Stimulated activated CD4-positive, alpha-beta T cell treated with anti-CD3 and anti-CD28 coated beads, Interleukin-12 subunit alpha, Interleukin-12 subunit beta, amount 100 ng/mL, for 24 hours (primary cell): ENCODE measurements at places on chromosomes 11 and 22.

DNA sequence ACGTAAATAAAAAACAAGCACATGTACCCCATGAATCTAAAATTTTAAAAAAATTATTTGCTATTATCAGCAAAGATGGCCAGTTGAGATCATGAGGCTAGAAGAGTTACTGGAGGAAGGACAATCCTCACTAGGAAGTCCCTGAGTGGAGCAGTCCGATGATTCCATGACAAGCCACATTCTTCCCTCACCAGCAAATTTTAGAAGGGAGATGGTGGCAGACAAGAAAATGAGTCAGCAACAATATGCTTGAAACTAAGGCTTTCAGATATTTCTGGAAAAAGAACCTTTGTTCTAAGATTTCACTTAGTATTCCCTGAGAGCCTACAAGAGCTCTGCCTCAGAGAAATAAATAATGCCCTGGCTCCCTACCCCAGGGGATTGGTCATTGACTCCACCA, 34.9 kb downstream of the P4HA3 start:
- no peak for DNase-seq

DNA sequence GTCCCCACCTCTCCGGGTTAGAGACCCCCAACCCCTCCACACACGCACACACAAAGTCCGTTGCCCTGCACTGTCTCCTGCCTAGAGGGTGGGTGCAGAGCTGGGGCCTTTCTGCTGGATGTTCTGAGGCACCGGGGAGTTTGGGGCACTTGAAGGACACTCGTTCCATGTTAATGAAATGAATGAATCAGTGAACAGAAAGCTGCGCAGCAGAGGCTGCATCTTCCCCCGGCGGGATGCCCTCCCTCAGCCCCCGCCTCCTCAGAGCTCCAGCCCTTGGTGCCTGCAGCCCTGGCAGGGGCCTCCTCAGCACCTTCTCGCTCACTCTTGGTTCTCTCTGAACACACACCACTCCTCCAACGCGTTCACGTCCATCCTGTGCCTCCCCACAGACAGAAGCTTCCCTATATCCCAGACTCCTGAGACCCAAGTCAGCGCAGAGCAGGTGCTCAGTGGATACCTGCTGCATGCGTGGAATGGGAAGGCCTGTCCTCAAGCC, 611.9 kb downstream of the TBC1D22A start:
- no peak for DNase-seq

GRCh38 chr11:124799348-124800225, 619 bp downstream of the MSANTD2 start:
- peak; percentile 10 for DNase-seq

DNA sequence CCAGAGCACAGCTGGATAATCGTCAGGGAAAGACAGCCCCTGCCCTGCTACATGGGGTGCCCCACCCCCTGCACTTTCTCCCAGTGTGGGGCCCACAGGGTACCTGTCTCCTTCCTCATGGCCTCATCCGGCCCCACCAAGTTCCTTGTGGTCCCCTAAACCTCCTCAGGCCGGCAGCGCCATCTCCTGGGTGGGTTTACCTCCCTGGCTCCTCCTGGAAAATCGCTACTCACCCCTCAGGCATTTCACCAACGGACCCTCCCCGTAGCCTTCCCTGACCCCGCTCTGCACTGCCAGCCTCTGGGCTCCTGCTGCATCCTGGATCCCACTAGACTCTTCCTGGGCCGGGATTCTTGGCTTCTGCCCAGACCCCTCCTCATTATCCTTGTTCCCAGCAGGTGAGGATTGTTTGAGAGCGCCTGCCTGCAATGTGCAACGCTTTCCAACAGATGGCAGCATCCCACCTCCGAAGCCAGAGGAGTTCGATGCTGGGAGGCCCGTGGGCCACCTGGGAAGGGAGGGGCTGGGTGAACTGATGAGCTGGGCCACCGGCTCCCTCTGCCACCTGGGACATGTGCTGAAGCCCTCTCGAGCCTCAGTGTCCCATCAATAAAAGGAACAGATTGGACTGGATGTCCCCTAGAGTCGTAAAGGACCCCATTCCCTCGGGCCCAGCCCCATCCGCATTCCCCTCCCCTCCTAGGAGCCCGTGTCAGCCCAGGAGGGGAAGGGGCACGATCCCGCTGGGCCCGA, 44.2 kb upstream of the TTLL12 start:
- peak; percentile 58 for DNase-seq

DNA sequence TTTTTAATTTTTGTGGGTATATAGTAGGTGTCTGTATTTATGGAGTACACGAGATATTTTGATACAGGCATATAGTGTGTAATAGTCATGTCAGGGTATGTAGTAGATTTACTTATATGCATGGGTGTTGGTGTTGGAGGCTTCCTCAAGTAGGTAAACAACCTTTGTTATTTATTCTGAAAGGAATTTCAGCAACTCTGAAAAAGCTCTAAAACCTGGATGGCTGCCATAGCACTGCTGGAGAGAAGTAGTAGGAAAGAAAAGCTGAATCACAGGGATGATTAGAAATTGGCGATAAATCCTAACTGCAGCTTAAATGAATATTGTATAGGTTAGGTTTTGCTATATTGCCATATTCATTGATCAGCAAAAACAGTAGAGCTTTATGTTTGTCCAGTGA, 44.4 kb upstream of the ST14 start:
- no peak for DNase-seq

DNA sequence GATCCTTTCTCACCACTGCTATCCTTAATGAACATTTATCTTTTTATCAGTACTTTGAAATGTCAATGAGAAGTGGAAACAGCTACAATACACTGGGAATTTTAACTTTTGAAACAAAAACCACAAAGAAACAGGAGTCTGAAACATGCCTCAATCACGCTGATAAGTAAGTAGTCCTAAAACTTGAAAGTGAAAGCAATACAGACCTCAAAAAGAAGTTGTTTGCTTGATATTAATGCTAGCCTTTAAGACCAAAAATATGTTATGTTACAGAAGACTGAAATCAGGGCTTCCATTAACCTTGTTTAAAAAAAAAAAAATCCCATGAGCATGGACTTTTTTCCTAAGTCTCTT, 21.3 kb downstream of the PHF21A start:
- no peak for DNase-seq

DNA sequence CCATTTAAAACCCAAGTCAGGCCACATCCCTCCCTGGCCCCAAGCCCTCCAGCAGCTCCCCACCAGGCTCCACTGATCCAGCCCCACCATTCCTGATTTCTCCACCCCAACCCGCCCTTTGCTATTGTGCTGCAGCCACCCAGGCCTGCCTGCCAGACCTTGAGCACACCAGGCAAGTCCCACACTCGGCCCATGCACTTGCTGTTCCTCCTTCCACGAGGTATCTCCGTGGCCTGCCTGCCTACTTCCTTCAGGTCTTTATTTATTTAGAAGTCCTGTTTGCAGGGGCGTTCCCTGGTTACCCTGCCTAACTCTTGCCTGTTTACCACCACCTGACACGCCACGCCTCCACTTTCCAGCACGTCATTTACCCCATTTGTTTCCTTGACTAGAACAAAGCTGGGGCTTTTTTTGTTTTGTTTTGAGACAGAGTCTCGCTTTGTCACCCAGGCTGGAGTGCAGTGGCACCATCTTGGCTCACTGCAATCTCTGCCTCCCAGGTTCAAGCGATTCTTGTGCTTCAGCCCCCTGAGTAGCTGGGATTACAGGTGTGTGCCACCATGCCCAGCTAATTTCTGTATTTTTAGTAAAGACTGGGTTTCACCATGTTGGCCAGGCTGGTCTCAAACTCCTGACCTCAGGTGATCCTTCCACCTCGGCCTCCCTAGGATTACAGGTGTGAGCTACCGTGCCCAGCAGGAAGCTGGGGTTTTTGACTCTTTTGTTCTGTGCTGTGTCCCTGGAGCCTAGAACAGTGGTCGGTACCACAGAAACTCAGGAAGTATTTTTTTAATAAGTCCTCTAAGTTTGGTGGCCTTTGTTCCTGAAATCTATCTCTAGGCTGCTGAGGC, 6.7 kb downstream of the CENPM start:
- DNase-seq, result peak; percentile 89

GRCh38 chr11:126790550-126791081, 210.0 kb downstream of the KIRREL3 start:
- DNase-seq, result no peak

- no peak for DNase-seq
Measured at GRCh38 chr11:130636722-130637464, 188.4 kb downstream of the ADAMTS15 start.

DNA sequence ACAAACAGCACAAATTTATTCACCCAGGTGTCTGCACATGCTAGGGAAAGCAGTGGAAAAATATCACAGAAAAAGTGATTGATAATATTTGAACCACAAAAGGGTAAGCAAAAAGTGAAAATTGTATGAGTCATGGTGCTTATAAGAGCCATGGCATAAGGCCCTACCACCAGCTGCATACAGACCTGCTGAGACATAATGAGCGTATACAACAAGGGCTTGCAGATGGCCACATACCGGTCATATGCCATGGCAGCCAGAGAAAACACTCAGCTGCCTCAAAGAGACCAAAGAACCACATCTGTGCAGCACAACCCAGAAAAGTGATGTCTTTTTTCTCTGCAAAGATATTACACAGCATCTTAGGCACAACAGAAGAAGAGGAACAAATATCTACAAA, 71.4 kb upstream of the OR9G4 start:
- DNase-seq, result no peak

DNA sequence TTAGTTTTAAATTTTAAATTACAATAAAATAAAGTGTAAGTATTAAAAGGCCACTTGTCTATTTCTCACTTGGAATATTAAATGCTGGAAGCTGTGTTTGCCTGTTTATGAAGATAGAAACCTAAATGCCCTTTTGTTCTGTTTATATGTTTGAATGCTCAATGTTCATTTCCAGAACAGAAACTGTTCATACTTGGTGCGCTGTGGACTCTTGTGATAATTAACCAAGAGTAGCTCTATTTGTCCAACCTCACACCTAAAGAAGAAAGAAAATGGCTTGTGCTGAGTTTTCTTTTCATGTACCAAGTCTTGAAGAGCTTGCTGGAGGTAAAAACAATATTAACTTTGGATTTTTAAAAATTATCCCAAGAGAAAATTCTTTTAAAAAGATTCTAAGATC, 5.7 kb downstream of the C11orf54 start:
- no peak for DNase-seq

DNA sequence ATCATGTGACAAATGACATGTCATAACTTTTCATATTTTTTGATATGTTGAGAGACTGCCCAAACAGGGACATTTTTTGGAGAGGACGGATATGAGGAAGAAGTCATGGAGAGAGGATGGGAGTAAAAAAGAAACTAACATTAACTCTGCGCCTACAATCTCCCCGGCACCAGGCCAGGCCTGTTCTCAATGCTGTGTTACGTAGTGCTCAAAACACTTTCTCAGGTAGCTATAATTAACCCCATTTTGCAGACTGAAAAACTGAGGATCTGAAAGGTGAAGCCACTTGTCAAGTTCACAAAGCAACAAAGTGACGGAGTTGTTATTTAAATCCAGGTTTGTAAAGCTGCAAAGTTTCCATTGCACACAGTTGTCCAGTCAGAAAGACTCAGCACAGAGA, 17.4 kb upstream of the NOX4 start:
- DNase-seq, result no peak

- DNase-seq, result no peak
Measured at GRCh38 chr22:36171941-36172340, 11.4 kb upstream of the APOL3 start.

GRCh38 chr22:35393116-35394010, 6.6 kb upstream of the MCM5 start:
- DNase-seq, result no peak

DNA sequence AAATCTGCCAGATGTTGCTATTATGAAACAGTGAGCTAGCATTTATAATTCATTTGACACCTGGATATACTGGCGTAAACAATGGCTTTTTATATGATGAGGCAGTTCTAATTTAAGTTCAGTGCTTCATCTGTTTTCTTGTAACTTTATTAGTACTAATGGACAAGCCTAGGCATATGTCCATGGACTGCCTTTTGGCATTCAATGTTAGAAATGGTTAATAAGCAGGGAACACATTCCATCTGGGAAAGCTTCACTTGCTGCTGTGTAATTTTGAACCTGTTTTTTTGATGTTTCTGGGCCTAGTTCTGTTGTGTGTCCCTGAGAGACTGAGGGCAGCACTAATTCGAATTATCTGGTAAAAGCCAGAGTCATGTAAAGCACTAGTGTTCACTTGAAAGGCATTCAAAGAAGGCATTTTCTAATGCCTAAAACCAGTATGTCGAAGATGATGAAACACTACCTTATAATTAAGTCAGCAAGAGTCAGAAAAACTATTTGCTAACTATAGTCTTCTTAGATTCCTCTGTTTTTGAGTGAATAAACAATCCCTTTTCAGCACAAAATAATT, 138.5 kb downstream of the SWAP70 start:
- no peak for DNase-seq

DNA sequence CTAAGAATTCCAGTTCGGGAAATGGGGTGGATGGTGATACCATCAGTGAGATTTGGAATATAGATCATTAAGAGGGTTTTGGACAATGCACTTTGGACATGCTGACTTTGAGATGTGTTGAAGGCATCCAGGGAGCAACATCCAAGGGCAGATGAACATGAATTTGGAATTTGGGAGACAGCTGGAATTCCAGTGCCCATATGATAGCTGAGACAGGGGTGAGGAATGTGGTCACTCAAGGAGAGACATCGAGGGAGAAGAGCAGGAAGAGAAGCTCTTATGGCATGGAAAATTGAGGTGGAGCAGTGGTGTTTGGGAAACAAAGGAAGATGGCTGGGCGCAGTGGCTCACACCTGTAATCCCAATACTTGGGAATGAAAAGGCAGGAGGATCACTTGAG, 11.8 kb upstream of the MICAL2 start:
- no peak for DNase-seq

- no peak for DNase-seq
Measured at GRCh38 chr11:103281301-103281700, 172.1 kb downstream of the DYNC2H1 start.

GRCh38 chr22:43180670-43181069, 6.3 kb downstream of the TTLL12 start:
- DNase-seq, result no peak

GRCh38 chr11:16959602-16960001, 54.6 kb downstream of the PLEKHA7 start:
- DNase-seq, result no peak

GRCh38 chr11:92845390-92845789, 124.1 kb upstream of the MTNR1B start:
- no peak for DNase-seq

GRCh38 chr22:45531441-45532234, 29.0 kb downstream of the FBLN1 start:
- no peak for DNase-seq

DNA sequence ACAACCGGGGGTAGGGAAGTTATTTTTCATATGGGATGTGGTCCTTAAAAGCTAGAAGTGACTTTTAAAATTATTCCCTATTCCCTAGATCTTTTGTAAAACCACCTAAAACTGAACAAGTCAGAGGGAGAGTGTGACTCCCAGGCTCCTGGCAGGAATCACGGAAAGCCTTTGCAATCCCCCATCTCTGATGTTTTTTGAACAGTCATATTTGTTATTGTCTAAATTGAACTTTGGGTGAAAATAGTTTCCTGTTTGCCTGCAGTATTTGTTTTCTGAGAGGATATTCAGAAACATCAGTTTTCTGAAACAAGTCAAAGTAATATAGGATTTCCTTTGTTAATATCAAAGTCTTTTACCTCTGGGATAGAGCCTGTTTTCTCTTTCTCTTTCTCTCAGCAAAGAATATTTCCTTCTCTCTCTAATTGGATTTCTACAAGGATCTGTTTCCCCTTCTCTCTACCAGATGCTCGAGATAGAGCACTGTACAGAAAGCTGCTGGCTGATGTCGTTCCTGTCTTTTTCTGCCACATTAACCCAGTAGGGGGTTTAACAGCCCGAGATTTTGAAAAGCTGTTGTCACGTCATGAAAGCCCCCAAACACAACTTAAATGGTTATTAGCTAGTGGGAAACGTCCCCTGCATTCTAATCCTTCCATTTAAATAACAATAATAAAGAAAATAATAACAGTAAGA, 132.2 kb upstream of the PITPNB start:
- no peak for DNase-seq
